Panc1 (cell line): ENCODE measurements at places on chromosomes 5 and 9.

DNA sequence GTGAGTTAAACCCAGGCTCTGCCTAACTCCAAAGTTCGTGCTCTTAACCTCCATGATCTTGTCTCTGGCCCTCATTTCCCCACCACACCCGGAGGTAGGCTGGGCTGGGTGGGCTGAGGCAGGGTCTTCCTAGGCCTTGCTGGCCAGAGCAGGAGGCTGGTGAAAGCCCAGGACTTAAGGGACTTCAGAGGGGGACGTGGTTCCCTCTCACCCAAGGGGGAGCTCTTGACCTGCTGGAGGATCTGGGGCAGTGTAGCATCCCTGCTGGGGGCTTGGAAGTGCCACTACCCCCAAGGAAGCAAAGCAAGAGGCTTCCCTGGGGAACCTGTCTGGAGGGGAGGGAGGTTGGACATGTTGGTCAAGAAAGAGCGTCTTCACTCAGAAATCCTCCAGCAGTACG, 14.7 kb downstream of the PITX1 start:
- no peak for DNase-seq

GRCh38 chr5:74027732-74028338, 401.8 kb downstream of the ARHGEF28 start:
- DNase-seq: no peak

DNA sequence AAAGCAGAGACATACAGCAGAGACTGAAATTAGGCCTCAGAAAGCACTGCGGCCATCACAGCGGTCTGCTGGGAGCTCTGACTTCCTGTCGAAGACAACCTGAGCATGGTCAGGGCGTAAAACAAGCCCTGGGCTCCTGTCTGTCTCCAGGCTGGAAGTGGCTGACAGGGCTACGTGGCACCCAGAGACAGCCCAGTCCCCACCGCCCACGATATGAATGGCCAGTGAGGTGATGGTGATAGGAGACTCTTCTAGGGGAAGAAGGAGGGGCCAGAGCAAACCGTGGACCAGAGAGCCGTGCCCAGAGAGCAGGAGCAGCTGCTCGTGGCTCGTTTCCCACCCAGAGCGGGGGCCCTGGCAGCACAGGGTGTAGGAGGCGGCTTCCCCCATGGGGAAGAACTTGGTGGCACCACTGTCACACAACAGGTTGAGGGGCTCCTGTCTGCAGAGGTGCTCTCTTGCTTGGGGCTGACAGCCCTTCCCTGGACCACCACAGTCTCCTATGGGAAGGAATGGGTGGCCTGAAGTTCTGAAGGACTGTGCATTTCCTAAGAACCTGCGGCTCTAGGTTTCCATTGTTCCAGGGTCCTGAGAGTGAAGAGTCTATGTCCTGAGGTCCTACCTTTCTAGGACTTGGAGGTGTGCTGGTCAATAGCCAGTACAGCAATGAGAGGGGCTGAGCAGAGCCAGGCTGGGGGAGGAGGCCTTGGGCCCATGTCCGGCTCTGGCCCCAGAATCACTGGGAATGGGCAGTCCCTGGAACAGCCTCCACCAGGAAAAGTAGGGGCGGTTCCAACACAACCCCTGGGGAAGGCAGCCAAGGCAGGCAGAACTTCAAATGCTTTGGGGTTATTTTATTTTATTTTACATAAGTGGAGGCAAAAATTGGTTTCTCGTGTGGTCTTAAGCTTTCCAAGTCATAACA, 56.4 kb downstream of the BARX1 start:
- DNase-seq: no peak

GRCh38 chr9:116450378-116451139, 236.5 kb upstream of the TRIM32 start:
- DNase-seq: no peak

DNA sequence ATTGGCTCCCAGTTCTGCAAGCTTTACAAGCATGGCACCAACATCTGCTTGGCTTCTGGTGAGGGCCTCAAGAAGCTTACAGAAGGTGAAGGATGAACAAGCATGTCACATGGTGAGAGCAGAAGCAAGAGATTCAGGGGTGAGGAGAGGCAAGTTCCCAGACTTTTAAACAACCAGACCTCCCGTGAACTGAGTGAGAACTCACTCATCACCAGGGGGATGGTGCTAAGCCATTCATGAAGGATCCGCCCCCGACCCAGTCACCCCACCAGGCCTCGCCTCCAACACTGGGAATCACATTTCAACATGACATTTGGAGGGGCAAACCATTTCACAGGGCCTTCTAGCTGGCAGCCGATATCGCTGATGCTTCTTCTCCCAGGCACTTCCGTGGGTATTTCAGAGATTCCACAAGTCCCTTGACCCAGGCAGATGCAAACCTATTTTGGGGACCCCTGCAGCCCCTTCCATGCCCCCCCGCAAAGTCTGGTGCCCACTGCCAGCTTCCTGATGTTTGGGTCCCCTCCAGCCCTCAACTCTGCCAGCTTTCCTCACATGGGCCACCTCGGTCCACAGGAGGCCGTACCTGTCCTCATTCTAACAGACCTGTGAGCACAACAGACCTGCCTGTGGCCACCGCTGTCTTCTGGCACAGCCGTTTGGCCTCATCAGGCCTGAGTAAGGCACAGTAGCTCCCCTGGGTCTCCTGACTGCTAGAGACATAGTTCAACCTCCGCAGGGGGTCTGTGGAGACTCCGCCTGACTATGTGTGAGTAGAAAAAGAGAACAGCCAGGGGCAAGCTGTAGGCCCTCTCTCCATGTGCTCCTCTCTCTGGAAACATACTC, 60.7 kb upstream of the ANGPTL2 start:
- no peak for DNase-seq

- DNase-seq: no peak
These were observed 5.0 kb downstream of the EBF1 start for GRCh38 chr5:159094745-159095144.

DNA sequence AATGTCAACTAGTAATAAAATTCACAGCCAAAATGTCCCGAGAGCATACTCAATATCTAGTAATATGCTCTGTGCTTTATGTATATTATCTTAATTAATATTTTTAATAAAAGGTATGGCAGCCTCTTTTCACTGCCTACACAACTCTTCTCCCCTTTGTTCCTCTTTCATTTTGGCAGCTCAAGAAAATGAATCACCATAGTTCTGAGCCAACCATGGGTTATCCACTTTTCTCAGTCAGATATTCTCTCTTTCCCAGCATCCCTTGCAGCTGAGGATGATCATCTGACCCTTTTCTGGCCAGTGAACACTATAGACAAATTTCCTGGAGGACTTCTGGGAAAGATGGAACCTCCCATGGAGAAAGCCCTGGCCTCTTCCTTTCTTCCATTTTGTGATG, 8.2 kb upstream of the DOCK8 start:
- DNase-seq: no peak

- DNase-seq: no peak
These were observed 43.2 kb upstream of the ANKRD33B start for GRCh38 chr5:10520706-10521105.

DNA sequence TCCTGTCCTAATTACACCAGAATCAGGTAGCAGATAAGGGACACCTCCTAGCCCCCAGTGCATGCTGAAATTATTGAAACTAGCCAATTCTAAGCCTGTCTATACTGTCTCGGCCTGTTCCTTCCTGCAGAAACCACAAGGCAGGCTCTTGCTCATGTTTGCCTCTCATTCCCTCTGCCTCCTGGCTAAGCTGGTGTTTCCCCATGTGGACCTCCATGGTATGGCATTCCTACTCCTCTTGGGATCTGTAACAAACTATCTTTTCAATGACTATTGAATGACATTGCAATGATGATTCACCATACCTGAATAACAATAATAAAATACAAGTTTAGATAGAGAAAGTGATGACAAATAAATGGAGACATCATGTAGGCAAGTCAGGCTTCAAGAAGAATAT, 35.6 kb upstream of the ADAMTS16 start:
- no peak for DNase-seq

GRCh38 chr5:131968396-131968954, 23.0 kb upstream of the MEIKIN start:
- no peak for DNase-seq

DNA sequence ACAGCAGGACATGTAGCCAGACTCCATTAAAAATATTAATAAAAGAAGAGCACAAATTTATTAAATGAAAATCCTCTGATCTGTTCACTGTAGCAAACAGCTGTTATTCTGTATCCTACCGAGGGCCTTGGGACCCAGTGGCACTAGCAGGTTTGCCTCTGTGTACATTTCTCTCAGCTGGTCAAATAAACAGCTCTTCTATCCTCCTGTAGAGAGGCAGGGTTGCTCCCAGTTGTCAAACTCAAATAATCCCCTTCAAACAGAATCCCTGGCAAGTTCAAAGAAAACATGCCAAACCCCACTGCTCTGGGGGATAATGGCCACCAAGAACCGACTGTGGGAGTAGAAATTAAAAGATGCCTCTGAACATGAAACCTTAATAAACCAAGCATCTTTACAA, 1262.0 kb upstream of the DMAC1 start:
- DNase-seq: no peak

DNA sequence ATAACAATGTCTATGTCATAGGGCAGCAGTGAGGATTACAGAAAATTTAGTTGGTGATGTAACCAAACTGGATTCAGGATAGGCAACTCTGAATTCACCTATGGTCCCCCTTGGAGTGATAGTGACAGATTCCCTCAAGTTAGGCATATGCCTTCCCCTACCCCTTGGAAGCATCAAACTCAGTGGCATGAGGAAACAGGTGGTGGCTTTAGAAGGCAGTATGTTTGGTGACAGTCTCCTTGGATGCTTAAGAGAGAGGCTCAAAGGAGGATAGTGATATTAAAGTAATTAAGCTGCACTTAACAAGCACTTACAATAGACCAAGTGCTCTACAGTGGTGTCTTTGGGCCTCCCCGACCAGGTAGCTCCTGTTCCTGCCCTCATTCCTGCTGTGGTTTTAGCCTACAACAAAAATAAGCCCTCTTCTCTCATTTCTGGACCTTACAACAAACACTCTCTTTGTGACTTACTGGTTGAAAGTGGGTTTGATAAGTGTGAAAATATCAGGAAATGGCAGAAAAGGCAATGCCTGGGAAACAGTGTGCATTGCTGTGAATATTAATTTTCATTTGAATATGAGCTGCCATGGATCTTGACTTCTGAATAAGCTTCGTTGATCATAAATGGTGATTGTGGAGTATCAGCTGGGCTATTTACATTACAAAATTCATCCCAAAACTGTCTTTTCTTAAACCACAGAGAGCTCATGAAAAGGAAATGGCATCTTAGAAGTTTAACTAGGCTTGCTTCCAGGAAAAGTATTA, 29.2 kb downstream of the NR4A3 start:
- no peak for DNase-seq

DNA sequence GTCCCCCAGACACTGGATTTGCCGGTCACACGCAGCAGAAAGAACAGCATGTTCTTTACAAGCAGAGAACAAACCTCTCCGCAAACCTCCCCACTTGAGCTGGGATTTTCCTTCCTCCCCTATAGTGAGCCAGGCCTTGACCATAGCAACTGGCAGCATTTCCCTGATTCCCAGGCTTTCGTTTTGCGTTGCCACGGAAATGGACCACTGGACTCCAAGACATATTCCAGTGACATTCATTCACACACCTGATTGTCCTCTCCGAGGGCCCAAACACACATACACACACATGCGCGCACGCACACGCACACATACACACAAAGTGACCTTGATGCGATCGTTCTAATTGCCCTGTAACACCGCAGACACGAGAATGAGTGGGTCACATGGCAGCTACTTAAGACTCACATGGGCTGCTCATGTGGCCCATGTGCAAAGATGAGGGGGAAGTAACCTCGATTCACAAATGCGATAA, 80.9 kb upstream of the CPEB4 start:
- DNase-seq: no peak

DNA sequence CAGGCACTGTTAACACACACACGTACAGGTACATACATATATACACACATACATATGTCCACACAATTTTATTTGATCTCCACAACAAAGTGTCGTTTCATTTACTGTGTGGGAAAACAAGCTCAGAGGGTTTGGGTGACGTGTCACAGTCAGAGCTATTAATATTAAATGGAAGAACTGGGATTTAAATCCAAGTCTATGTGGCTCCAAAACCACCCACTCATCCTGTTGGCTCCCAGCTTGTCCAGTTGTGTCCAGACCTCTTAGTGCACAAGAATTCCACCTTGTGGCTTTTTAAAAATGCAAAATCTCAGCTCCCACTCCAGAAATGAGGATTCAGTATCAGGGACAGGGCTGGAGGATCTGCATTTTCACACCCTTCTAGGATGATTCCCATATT, 52.3 kb upstream of the PTPDC1 start:
- DNase-seq: no peak

DNA sequence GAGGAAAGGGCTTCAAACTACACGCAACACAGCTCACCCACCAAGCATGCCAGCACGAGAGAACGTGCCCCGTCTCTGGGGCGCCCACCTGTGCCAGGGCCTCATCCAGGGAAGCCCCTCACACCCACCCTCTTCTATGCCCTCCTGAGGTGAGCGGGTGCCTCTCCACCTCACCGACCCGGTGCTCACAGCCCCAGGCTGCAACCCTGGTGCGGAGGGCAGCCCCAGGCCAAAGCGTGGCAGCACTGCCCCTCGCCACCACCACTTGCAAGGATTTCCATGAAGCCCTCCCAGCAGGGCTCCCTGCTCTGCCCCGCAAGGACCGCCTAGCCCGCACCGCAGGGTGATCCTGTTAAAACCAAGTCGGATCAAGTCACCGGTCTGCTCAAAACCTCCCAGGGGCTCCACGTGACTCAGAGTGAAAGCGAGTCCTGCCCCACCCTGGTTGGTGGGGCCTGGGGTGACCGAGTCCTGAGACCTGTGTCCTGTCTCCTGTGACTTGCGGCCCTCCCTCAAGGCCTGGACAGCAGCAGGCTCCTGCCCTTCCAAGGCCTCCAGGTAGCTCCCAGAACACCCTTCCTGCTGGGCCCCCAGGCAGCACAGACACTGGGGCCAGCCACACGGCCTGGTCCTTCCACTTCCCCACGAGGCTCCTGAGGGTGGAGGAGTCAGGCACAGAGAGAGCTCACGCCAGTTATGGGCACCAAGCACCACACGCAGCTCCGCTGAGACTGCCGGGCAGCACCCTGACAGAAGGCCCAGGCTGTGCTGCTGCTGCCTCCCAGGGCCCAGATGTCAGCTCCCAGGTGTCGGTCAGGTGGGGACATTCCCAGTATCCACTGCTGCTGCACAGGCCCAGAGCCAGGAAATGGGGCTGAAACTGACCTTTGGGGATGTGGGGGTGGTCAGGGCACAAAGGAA, 12.7 kb downstream of the BRD3 start:
- no peak for DNase-seq

GRCh38 chr9:129835860-129836223, 584 bp downstream of the USP20 start:
- no peak for DNase-seq

DNA sequence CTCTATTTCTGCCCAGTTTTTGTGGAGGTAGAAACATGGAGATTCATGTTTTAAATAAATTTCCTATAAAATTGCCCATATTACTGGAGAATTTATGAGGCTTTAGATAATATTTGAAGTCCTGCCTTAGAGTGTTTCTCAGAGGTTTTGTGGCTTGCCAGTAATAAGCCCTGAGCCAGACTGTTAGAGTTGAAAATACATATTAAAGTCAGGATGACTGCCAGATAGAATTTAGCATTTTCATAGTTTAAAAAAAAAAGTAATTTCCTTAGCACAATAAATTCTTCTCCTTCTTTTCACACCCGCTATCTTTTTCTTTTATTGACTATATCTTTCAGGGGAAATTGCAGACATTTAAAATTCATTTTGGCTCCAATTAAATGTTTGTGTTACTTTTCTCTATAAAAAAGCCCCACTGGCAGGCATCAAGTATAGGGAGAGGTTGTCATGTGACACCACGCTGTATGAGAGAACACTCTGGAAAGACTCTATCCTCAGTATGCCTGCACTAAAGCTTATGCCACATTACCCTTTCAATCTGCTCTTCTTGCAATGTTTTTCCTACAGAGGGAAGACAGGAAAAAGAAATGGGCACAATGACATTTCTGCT, 135.2 kb downstream of the MPDZ start:
- no peak for DNase-seq

- DNase-seq: no peak
These were observed 10.3 kb downstream of the LPCAT1 start for GRCh38 chr5:1513326-1514026.
